ENCODE measurements at places on chromosomes 12 and 14.
A peak's percentile ranks its signal among the peaks of the same experiment; 100 is the strongest.

- no peak for DNase-seq
Measured at GRCh38 chr12:89976866-89977265, 268.2 kb upstream of the ATP2B1 start.

GRCh38 chr12:4908684-4909409, 858 bp upstream of the KCNA1 start:
- peak; percentile 96 for DNase-seq

DNA sequence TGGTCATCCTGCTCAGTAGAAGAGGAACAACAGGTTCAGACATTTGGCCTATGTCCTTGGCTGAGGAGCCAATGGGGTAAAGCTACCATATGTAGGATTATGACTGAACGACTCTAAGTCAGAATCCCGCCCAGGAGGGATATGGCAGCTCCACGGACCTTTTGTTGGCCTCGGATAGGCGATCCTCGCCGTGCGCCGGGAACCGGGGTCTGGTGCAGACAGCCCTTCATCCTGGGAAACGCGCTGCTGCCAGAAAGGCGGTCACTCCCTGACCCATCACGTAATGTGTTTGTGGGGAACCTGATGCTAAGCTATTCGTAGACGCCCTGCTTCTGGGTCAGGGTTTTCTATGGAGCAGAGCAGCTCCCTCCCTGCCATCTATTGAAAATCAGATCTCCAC, 178.9 kb upstream of the ALG10B start:
- peak; percentile 29 for DNase-seq

GRCh38 chr14:97120204-97120603, 323.0 kb downstream of the VRK1 start:
- DNase-seq = no peak

DNA sequence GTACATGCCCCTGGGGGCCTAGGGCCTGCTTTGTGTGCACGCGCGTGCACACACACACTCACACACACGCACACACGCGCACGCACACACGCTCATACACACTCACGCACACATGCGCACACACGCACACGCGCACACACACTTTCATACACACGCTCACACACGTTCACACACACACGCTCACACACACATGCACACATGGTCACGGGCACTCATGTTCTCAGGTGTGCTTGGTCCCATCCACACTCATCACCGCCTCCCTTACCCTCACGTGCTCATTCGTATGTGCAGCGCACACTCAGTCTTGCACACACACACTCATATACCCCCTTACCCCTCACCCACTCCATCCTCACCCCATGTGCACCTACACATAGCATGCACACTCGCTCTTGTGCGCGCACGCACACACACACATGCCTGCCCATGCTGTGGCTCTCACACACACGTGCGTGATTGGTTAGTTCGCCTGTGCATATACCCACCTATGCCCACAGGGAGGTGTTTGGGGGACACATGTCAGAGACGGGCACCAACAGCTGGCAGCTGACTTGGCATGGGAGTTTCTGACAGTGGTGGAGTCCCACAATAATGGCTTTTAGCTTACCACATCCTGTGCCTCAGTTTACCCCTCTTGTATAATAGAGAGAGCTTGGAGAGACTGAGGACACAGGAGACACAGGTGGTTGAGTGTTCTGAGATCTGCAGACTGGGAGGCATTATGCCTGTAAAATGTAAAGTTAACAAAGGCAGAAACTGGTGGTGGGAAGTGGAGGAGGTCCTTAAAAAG, 28.7 kb downstream of the TSPAN9 start:
- DNase-seq = no peak

DNA sequence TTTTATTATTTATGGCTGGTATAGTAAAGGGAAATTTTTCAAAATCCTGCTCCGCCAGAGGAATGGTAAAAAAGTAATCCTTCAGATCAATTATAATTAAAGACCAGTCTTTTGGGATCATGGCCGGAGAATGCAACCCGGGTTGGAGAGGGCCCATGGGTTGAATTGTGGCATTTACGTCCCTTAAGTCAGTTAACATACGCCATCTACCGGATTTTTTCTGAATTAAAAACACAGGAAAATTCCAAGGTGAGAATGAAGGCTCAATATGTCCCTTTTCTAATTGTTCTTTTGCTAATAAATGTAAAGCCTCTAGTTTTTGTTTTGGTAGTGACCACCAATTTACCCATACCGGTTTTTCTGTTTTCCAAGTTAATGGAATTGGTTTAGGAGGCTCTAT, 602.8 kb downstream of the ALG10 start:
- DNase-seq = no peak

DNA sequence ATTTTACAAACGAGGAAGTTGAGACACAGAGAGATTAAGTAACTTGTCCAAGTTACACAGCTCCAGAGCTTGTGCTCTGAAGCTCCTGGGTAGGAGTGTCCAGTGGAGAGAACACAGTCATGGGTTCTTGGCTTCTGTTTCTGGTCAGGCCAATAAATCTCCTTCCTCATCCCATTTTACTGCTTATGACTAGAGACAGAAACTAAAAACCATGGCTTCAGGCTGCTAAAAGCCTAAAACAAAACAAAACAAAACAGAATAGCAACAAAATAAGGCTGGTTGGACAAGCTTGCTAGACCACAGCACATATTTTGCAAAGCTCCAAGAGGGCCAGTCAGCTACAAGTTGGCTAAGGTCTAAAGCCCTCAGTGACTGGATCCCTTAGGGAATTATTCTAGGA, 49.8 kb downstream of the PTGER2 start:
- DNase-seq = no peak

DNA sequence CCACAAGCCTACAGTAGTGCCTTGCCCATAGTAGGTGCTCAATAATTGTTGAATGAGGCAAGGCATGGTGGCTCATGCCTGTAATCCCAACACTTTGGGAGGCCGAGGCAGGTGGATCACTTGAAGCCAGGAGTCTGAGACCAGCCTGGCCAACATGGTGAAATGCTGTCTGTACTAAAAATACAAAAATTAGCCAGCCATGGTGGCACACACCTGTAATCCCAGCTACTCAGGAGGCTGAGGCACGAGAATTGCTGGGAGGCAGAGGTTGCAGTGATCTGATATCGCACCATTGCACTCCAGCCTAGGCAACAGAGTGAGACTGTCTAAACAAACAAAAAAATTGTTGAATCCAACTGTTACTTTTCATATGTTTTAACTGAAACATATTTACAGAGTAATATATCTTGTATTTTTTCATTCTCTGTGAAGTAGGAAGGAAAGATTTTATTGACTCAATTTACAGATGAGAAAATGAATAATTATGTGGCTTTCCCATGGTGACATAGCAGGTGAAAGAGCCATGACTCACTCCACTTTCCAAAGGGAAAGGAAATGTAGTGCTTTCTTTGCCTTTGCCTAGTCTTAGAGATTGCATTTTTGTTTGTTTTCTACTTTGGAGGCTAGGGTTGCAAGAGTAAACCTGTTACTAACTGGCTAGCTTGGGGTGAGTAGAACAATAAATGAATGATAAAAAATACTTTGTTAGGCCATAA, 95.4 kb upstream of the SLC38A4 start:
- no peak for DNase-seq

GRCh38 chr14:64550621-64551333, 1.0 kb downstream of the PPP1R36 start:
- no peak for DNase-seq

DNA sequence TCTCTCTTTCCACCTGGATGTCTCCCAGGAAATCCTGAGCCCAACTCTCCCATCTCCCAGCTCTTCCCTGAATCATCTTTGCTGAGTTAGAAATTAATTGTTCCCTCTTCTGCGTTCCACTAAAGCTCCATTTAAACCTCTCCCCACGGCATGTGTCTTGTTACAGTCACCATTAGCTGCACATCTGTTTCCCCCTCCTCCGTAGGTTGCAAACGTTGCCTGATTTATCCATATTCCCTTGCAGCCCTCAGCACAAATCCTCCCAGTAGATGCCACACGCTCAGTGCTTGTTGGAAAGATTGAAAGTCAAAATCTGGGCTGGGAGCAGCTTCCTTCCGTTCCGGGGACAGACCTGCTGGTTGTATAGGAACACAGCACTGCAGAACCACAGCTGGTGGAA, 90.4 kb downstream of the SLC24A4 start:
- no peak for DNase-seq

DNA sequence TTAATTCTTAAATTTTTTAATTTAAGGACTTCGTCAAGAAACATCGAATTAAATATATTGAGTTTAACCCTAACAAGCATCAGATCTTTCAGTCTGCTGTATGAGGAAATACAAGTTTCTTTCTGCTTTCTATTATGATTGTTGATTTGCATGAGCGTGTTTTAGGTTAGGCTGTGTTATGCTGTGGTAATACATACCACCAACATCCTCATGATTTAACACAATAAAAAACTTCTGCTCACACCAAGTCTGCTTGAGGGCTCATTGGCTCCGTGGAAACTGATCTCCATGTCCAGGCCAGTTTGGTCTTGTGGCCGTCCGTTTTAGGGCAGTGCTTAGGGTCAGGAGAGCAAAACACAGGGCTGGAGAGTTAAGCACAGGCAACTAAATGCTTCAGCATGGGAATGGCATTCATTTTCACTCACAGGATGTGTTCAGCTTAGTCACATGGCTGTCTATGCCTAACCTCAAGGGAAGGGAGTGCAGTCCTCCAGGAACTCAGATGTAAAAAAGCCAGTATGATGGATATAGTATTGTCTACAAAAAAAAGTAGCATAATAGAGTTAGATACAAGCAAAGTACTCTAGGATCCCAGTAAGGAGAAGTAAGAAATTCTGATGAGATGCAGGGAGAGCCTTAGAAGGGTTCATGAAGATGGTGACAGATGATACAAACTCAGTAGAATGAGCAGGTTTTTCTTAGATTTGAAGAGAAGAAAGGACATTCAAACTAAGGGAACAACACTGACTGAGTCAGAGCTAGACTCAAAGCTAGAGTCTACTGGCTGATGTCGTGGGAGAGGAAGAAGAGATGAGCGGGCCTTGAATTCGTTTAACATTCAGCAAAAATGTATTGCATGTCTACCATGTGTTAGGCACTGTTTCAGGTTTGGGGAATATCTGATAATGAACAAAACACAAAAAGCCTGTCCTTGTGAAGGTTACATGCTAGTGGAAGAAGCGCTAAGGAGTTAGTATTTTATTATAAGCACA, 16.3 kb downstream of the MARK3 start:
- no peak for DNase-seq

GRCh38 chr12:63802012-63802608, 22.4 kb downstream of the RXYLT1 start:
- no peak for DNase-seq

GRCh38 chr14:89621009-89621421, 204.0 kb upstream of the FOXN3 start:
- no peak for DNase-seq

GRCh38 chr14:63632932-63633514, 8.6 kb downstream of the WDR89 start:
- DNase-seq = no peak

GRCh38 chr14:99590746-99591555, 13.1 kb downstream of the CCDC85C start:
- no peak for DNase-seq

DNA sequence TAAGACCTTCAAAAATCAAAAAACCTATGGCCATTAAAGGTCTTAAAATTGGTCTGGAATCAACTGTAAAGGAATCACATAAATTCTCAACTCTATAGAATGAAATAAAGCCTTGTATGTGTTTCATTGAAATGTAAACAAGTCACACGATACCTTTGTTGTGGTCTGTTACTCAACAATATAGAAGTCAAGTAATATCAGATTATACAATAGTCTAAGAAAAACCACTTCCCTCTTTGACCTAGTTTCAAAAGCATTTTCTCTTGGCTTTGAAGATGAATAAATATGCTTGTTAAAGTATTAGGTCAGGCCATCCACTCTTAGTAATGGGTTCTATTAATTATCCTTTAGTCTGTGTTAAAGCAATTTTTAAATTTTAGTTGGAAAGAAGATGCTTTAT, 79.8 kb upstream of the DIO2 start:
- DNase-seq = no peak

- DNase-seq = peak; percentile 77
Measured at GRCh38 chr12:96427269-96427729, 27.1 kb upstream of the CDK17 start.

- no peak for DNase-seq
Measured at GRCh38 chr14:76698631-76699030, 62.6 kb upstream of the VASH1 start.

DNA sequence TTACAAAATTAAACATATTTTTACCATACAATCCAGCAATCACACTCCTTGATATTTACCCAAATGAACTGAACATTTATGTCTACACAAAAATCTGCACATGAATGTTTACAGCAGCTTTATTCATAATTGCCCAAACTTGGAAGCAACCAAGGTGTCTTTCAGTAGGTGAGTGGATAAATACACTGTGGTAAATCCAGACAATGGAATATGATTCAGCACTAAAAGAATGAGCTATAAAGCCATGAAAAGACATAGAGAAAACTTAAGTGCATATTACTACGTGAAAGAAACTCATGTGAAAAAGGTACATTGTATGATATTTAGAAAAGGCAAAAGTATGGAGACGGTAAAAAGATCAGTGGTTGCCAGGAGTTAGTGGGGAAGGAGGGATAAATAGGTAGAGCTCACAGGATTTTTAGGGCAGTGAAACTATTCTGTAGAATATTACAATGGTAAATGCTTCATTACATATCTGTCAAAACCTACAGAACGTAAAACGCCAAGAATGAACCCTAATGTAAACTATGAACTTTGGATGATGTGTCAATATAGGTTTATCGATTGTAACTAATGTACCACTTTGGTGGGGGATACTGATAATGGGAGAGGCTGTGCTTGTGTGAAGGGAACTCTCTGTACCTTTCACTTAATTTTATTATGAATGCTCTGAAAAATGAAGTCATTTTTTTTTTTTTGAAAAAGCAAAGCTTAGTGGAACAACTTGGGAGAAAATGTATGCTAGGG, 295.7 kb downstream of the CEP128 start:
- no peak for DNase-seq

DNA sequence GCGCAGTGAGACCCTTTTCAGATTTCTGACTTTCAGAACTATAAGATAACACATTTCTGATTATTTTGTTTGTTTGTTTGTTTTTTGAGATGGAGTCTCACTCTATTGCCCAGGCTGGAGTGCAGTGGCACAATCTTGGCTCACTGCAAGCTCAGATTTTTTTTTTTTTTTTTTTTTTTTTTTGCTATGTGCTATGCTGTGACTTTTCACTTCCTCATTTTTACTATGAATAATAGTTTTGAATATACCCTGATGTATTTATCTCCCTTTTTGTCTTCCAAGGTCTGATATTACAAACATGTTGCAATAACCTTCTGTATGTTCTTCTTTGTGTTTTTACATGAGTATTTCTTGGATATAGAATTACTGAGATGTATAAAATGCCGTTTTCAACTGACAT, 658.7 kb upstream of the SEL1L start:
- DNase-seq = no peak

- no peak for DNase-seq
Measured at GRCh38 chr14:93941293-93941910, 14.3 kb downstream of the FAM181A start.

DNA sequence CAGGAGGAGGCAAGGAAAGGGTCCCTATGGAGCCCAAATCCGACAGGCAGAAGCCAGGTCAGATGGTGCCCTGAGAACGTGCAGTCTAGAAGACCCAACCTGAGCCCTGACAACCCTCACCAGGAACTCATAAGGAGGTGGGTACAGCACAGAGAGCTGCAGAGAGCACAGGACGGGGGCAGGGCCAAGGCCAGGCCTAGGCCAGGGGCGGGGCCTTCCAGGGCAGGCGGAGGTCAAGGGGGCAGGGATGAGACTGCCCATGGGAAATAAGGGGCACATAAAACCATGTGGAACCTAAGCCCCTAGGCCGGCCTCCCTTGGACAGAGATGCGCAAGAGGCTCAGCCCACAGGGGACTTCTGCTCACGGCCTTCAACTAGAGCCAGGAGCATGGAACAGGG, 45.1 kb downstream of the SSH1 start:
- DNase-seq = no peak

- DNase-seq = no peak
Measured at GRCh38 chr14:89740241-89740640, 214.3 kb downstream of the EFCAB11 start.

Data from ecto neural progenitor cell (in vitro differentiated cells).